ENCODE measurements at places on chromosomes 11 and 22.

DNA sequence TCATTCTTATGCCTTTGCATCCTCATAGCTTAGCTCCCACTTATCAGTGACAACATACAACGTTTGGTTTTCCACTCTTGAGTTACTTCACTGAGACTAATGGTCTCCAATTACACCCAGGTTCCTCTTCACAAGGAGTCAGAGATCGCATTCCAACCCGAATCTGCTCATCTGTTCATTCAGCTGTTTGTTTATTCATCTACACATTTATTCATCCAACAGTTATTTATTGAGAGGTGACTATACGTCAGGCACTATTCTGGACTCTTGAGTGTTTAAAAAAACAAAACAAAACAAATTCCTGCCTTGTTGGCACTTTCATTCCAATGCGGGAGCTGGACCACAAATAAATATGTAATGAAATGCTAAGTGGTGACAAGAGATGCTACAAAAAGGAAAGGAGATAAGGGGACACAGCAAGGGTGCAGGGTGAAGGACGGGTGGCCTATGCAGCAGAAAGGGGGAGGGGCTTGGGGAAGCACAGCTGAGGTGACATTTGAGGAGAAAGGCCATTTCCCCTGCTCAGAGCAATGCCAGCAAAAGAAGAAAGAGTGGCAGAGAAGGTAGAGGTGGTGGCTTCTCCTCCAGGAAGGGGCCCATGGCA, 393.8 kb upstream of the SYN3 start:
- DNase-seq: no peak

GRCh38 chr11:119878990-119879389, 150.0 kb upstream of the NECTIN1 start:
- no peak for DNase-seq

DNA sequence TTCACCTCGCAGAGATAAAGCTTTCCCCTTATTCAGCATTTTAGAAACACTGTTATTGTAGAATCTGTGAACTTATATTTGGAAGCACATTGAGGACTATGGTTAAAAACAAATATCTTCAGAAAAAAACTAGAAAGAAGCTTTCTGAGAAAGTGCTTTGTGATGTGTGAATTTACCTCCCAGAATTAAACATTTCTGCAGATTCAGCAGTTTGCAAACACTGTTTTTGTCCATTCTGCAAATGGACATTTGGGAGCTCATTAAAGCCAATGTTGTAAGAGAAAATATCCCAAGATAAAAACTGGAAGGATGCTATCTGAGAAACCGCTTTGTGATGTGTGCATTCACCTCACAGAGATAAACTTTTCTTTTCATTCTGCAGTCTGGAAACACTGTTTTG, 272.7 kb downstream of the OR4A5 start:
- no peak for DNase-seq

DNA sequence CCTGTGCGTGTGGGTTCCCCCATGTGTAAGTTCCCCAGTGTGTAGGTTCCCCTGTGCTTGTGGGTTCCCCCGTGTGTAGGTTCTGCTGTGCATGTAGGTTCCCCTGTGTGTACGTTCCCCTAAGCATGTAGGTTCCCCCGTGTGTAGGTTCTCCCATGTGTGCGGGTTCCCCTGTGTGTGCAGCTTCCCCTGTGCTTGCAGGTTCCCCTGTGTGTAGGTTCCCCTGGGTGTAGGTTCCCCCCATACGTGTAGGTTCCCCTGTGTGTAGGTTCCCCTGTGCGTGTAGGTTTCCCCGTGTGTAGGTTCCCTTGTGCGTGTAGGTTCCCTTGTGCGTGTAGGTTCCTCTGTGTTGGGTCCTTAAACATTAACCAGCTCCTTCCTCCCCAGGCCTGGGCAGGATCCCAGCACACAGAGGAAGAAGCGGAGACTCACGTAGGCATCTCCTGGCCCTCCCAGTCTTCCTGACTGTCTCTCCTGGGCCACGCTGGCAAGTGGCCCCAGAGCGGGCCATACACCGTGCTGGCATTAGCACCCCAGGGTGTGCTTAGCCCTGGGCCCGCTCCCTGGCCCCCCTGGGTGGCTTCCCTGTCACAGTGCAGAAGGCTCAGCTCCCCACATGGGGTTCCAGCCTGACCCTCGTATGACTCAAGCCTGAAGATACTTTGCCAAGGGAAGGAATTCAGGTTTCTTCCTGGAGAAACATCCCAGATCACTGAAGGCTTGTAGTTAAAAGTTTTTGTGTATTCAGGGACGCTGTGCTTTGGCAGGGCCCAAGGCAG, 2.8 kb upstream of the GRAMD4 start:
- DNase-seq: no peak

- DNase-seq: no peak
These were observed 658.2 kb downstream of the NTM start for GRCh38 chr11:132028380-132029240.

All from Right ventricle myocardium inferior (tissue), 1 donor.